ENCODE measurements at places on chromosomes 2 and 18.

DNA sequence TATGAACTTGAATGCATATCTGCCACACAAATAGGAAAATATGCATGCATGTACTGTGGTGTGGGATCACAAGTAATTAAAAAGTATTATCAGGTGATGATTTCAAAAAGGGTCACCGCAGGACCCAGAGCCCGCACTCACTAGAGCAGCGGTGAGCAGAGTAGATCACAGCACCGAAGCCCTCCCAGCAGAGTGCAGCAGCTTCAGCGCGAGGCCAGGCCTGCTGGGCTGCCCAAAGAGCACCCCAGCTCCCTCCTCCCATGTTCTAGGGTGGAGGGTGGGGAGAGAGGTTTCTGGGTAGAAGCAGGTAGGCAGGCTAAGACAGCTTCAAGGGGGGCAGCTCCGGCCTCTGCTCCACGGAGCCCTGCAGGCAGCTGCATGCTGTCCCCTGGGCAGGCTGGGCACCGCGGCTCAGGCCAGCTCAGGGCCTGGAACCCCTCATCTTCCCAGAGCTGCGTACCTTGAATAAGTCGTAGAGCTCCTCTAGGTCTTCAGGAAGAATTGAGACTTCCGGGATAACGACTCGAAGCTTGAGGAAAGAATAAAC, 24.9 kb downstream of the RPL31 start:
- no peak for DNase-seq

GRCh38 chr18:13653746-13654433, 72.5 kb downstream of the FAM210A start:
- no peak for DNase-seq

- no peak for DNase-seq
Measured at GRCh38 chr2:241088376-241088775, 13.7 kb downstream of the MTERF4 start.

DNA sequence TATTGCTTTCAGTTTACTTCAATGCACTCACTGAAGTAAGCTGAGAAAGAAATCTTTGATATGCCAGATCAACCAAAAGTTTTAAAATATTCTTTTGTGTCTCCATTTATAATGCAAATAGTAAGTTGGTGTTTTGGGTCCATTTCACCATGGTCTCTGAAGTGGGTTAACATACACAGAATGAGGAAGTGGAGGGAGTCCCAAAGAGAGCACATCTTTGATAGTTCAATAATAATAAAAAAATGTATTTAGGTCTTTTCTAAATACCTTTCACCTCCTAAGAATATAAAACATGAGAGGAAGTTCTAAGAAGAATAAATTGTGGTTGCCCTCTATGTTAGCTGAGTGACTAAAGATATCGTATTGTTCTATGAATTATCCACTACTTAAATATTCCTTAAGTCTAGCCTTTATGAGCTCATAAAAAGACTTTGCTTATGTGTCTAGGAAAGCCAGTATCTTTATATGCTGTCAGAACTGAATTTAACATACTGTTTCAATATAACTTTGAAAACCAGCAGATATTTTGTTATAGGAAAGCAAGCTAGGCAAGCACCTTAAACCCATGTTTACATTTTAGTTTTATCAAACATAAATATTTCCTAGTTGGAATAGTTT, 148.7 kb upstream of the ZEB2 start:
- DNase-seq = no peak

DNA sequence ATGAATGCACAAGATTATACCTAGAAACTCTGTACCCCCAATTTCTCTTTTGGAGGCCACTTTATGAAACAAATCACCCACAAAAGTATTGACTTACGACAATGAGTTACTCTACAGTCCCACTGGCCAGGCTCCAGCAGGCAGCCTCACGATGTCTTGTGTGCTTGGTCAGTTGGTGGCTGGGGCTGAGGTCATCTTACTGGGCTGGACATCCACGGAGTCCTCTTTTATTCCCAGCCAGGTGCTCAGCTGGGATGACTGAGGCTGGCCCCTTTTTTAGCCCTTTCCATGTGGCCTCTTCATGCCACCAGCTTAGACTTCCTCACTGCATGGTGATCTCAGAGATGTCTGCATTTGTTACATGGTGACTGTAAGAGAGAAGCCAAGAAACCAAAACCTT, 8.9 kb upstream of the ID2 start:
- no peak for DNase-seq

DNA sequence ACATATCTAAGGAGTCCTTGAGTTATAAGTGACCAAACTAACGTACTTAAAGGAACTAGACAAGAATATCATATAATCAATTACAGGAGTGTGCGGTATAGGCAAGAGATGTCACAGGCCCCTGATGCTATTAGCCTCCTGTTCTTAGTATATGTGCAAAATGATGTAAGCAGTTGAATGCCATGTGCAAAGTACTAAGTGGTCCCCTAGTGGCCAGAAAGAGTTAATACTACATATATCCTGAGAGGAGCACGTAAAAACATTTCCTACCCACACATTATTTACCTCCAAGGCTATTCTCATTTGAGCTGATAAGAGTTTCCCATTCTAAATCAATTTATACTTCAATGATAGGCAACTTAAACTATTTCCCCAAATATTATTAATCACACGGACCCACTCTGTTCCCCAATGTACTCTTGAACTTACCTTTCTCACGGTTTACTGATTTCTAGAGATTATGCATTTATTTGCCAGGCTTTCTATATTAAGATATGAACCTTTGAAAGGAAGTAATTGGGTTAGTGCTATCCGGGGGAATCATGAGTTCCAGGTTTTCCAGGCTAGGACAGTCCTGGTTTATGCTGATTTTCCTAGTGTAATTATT, 158.0 kb upstream of the KLHL14 start:
- no peak for DNase-seq

DNA sequence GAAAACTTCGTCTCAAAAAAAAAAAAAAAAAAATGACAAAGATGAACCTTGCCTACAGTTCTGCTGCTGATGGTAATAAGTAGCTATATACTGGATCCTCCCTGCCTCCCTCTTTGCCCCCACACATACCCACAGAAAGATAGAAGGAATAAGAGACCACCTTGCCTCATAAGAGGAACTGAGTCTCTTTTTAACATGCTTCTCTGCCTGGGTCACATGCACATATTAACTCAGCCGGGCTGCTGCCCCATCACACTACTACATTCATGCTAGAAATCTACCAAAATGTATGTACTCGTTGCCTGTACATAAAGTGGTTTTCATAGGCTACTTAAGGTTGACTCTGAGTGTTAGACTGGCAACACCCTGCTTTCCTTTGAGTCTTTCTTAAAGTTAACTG, 78.9 kb upstream of the B3GNT2 start:
- DNase-seq = no peak

- no peak for DNase-seq
Measured at GRCh38 chr18:67134911-67135310, 381.6 kb downstream of the DSEL start.

DNA sequence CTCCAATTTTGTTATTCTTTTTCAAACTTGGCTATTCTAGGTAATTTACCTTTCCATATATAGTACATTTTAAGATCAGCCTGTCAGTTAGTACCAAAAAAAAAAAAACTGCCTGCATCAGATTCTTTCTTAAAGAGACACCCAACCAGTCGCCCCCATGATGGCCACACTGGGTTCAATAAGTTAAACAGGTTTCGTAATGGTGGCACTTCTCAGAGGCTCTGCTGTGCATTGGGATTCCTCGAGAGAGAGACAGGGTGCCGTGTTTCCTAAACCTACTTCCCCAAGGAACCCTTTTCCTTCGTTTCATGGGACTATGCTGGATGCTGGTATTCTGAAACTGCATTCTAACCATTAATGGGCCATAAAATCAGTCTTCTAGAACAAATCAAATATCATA, 37.4 kb downstream of the MYO7B start:
- no peak for DNase-seq

GRCh38 chr2:153408710-153409385, 69.7 kb downstream of the RPRM start:
- DNase-seq = no peak

DNA sequence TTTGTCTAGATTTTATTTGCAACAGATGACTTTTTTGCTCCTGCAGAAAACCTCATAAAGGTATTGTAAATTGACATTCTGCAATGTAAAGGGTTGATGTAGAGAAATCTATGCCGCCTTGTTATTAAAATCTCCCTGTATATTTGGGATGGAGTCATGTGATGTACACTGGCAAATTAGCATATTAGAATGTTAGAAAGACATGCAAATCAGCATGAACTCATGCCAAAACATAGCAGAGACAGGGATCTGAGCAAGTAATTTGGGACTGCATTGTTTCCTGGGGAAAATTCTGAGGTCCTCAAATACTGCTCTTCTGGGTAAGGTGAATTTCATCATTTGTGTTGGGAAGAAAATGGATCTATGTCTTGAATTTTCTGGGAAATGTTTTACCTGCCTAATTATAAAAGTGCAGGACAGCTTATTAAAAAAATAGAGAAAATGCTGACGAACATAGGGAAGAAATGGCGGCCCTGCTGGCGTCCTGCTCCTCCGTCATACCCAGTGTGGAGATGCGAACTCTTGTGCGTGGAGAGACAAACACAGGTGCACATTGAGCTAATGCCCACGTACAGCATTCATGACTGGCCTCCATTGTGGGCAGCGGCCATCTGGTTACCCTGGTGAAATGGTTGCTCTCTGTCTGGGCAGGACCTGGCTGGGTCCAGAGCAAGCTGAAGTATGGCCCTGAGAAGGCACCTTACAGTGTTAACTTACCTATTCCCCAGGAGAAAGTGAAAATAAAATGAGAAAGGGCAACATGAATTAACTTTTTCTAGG, 16.3 kb downstream of the ALLC start:
- DNase-seq = no peak

DNA sequence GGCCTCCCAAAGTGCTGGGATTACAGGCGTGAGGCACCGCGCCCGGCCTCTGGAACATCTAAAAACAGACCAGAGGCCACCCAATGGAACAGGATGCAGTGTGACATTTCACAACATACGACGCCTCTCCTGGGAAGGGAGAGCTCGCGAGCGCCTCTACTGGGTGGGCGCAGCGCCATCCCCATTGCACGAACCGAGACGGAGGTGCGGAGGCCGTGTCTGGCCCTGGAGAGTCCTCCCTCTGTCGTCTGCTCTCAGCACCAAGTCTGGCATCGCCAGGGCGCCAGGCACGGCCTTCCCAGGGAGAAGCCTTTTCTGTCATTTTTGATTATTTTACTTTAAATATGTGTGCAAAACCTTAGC, 9.4 kb upstream of the GBX2 start:
- no peak for DNase-seq

- no peak for DNase-seq
Measured at GRCh38 chr18:77342736-77343135, 93.1 kb downstream of the GALR1 start.

DNA sequence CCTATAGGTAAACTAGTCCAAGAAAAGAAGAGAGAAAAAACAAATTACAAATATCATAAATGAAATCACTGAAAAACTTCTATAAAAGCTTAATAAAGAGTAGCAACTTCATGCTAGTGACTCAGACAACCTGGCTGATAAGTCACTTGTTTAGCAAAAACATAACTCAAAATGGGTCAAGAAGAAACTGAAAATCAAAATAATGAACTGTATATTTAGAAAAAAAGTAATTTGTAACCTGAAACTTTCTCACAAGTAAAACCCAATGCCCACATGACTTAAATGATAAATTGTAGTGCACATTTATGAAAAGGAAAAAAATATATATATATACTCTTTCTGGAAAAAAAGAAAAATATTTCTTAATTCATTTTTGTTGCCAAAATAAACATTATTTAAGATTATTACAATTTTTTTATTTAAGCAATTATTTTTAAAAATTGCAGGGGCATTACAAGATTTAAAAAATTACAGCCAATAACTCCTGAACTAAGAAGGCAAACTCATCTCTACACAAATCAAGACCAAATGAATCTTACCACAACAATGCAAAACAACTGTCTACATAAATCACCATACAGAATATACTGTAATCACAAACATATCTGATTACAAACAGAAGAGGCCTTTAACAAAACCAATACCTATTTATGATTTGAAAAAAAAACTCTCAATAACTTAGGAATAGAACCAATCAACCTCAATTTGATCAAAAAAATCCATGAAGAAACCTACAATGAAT, 406.3 kb downstream of the CDH7 start:
- DNase-seq = no peak

DNA sequence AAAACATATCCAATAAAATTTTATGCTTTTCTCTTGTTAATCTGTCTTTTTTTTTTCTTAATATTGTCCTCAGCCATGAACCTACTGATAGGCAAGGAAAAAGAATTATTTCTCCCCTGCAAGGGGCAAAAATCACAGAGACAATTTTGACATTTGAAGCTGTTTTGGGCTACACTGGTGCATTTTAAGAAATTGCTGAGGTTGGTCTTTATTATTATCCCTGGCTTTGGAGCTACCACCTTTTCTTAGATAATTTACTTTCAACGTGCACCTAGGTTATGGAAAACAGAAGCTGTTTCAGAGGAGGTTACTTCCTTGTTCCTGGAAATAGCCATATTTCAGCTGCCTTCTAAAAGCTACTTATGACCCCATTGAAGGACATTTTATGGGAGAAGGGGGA, 195.5 kb upstream of the KYNU start:
- no peak for DNase-seq

DNA sequence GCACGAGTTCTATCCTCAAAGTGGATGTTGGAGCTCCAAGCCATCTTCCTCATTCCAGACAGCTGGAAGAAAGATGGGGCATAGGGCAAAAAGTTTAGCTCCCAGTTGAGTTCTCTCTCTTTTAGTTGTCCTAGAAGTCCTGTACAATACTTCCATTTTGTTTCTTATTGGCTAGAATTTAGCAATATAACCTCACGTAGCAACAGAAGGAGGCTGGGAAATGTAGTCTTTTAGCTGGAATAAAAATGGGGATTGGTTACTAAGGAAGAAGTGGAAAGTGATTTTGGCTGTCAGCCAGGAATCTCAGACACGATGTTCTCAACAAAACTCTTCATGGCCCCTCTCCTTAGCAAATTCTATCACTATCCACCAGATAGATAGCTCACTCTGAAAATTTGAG, 79.9 kb downstream of the PLCL1 start:
- no peak for DNase-seq

- DNase-seq = no peak
Measured at GRCh38 chr2:131015764-131016163, 77.5 kb downstream of the FAM168B start.

- no peak for DNase-seq
Measured at GRCh38 chr18:69127873-69128500, 272.7 kb upstream of the DOK6 start.

GRCh38 chr2:60441800-60442199, 111.7 kb downstream of the BCL11A start:
- DNase-seq = no peak

GRCh38 chr2:84878896-84879583, 1.8 kb downstream of the TRABD2A start:
- no peak for DNase-seq

DNA sequence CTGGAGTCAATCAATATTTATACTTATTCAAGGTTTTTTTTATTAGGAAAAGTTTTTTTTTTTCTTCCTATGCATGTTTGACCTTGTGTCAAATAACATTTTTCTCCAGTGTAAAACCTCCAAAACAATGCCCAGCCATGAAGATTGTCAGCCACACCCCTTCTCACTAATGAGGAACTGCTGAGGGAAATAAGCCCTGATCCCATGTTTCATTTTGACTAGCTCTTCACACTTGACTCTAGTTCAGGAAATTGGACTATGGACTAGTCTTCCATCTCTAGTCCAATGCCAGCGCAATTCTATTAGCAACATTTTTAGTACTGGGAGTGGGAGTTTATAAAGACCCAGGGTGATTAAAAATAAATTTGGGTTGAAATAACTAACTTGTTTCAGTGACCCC, 275.6 kb upstream of the CXCR4 start:
- no peak for DNase-seq

GRCh38 chr2:162711832-162712540, 126.6 kb downstream of the KCNH7 start:
- no peak for DNase-seq

GRCh38 chr2:109440499-109441156, 173.1 kb downstream of the SEPTIN10 start:
- DNase-seq = no peak

Data from activated T-cell treated with anti-CD3 and anti-CD28 coated beads for 1 hour (primary cell).